ENCODE measurements at places on chromosomes 1 and 21.

- no peak for DNase-seq
Observed at GRCh38 chr1:153848805-153849204, 73.6 kb downstream of the SLC27A3 start.

- DNase-seq: no peak
Observed at GRCh38 chr1:44908427-44908826, 65.4 kb upstream of the PTCH2 start.

DNA sequence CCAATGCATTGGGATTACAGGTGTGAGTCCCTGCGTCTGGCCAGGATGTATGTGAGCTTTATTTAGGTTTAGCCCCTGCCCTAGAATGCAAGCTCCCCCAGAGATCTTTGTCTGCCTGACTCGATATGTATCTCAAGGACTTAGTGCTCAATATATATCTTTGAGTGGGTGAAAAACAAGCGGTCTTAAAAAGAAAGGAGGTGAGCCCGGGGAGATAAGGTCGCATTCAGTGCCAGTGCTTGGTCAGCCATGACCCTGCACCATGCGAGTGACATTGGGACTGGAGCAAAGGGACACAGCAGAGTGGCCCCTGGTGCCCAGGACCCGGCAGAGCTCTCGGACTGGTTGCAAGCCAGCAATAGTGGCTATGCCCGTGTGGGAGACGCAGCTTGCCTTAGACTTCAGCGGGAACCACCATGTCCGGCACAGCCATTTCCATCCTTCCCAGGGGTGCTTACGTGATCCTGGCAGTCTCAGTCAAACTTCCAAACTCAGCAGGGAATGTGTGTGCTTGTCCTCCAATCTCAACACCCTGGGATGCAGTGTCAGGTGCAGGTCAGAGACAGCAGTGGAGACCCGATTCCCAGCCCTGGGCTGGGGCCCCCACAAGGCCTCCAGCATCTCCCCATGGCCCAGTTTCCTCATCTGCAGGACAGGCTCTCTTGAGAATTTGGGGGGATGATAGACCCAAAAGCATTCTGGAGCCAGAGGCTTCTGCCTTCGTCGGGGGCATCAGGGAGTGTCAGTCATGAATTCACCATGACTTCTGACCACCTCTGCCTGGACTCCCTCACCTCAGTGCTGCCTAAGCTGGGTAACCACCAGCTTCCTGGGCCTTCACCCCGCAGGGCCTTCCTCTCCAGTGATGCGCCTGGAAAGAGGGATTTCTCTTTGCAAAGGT is 1.8 kb downstream of the MX2 start:
- no peak for DNase-seq

DNA sequence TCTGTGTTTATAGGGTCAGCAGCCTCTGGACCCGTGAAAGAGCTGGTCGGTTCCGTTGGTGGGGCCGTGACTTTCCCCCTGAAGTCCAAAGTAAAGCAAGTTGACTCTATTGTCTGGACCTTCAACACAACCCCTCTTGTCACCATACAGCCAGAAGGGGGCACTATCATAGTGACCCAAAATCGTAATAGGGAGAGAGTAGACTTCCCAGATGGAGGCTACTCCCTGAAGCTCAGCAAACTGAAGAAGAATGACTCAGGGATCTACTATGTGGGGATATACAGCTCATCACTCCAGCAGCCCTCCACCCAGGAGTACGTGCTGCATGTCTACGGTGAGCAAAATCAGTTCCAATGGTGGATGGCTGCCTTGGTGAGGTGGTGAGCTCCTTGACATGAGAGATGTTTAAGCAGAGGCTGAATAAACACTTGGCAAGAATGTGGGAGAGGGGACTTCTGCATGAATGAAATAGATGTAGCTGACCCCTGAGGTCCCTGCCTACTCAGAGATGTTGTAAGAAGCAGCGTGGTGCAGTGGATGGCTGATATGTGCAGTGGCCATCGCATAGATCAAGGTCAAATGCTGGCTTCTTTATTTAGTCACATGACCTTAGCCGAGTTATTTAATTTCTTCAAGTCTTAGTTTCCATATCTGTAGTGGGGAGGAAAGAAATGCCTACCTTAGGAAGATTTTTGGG is 9.3 kb downstream of the SLAMF7 start:
- DNase-seq: no peak

GRCh38 chr1:84090447-84091245 is 53.4 kb upstream of the PRKACB start:
- no peak for DNase-seq

- no peak for DNase-seq
Observed at GRCh38 chr1:222161676-222162075, 386.2 kb downstream of the HHIPL2 start.

DNA sequence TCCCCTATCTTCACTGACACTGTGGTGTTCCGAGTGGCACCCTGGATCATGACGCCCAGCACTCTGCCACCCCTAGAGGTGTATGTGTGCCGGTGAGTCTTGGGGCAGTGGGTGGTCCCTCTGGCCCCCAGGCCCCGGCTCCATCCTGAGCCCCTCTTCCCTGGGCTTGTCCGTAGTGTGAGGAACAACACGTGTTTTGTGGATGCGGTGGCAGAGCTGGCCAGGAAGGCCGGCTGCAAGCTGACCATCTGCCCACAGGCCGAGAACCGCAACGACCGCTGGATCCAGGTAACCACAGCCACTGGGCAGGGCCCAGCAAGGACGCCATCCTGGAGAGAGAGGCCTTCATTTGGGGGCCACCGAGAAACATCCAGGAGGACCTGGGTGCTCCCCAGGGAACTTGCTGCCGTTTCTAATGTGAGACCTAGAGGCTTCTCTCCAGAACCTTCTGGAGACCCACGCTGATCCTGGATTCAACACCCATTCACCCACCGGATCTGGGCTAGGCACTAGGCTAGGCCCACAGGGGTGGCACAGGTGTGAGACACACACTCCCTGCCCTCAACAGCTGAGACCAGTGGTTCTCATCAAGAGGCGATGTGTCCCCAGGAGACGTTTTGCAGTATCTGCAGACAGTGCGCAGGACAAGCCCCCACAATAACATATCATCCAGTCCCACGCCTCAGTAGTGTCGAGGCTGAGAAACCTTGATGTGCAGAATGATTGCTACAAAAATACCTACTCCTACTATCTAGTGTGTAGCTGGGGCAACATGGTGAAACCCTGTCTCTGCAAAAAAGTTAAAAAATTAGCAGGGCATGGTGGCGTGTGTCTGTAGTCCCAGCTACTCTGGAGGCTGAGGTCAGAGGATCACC is 22.2 kb downstream of the PADI3 start:
- DNase-seq: no peak

DNA sequence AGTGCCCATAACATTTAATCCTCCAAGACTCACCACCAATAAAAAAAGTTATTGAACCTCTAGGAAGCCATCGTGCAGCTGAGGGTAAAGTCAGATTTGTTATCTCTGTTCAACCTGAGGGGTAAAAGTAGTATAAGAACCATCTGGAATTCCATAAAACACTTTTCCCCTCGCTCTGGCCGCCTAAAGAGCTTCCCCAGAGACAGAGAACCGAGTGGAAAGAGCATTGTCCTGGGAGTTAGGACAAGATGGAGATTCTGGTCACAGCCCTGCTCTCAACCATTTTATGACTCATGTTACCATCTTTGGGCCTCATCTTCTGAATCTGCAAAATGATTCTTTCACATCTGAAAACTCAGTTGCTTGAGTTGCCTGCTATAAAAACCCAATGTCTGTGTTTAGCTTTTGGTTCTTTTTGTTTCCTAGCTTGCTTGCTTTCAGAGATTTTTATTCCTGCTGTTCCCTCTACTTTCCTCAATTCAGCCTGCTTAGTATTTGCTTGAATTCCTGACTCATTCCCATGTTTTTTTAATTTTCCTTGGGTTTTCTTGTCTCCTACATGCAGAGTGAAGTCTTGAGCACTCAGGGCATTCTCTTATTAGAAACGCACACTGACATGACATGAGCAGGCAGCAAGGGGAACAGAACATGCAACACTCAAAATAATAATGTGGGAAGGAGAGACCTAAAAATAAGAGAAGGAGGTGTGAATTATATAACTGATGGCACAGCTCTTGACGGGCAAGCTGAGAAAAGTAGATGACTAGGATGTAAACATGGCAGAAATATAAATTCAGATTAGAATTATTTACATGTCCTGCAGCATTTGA is 1.7 kb downstream of the EPHX4 start:
- DNase-seq: no peak

GRCh38 chr1:203017061-203017460 is 9.2 kb upstream of the PPFIA4 start:
- DNase-seq: no peak

- DNase-seq: no peak
Observed at GRCh38 chr1:14519976-14520375, 78.5 kb upstream of the KAZN start.

DNA sequence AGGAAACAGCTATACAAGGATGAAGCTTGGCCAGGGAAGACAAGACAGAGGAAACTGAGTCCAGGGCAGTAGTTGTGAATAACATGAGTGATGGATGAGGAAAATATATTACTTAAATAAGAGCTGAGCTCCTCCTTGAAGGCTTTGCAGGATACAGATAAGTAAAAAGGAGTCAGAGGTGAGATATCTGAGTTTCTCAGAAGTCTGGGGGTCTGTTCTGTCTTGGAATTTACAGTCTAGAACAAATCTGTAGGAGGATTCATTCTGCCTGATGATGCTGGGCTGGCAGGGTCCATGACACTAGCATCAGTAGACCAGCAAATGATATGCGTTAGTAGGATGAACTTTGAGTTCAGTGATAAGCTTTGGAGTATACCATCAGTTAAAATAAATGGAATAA is 266.1 kb upstream of the POGK start:
- DNase-seq: no peak

GRCh38 chr1:67558449-67559193 is 126.4 kb upstream of the GADD45A start:
- no peak for DNase-seq

DNA sequence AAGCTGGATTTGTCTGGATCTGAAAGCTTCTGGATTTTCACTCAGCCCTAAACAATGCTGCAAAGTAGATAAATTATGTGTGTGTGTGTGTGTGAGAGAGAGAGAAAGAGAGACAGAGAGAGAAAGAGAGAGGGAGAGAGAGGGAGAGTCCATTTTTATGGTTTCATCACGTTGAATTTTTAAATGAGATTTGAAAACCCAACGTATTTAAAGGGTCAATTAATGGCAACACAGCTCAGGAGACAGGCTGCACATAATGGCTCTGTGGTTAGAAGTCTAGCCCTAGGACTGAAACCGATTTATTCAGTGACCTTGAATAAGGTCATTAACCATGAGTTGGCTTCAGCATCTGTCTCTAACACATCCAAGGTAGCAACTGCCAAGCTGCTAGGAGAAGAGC is 35.3 kb upstream of the FMN2 start:
- no peak for DNase-seq

DNA sequence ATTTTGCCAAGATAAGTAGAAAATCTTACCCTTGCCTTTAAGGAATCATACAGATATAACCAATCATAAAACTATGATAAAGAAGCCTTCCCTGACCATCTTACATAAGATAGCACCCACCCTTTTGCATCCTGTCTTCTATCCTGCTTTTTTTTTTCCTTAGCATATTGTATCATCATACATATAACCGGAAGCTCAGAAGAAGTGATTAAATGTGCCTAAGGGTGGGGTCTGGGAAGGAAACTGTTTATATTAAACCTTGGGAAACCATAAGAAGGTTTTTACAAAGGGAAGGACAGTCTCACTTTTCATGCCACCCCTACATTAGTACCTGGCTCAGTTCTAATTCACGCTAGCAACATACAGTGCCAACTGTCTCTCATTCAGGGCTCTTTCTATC is 66.8 kb downstream of the LUZP1 start:
- DNase-seq: no peak

- DNase-seq: no peak
Observed at GRCh38 chr1:173014160-173014559, 36.6 kb downstream of the TNFSF18 start.

- DNase-seq: no peak
Observed at GRCh38 chr1:10286244-10286643, 75.9 kb downstream of the KIF1B start.

GRCh38 chr1:43041591-43041990 is 82.9 kb upstream of the SLC2A1 start:
- no peak for DNase-seq

Data from stimulated activated CD4-positive, alpha-beta T cell treated with anti-CD3 and anti-CD28 coated beads, Interleukin-12 subunit alpha, Interleukin-12 subunit beta, amount 100 ng/mL, for 48 hours (primary cell).